ENCODE measurements at places on chromosomes 2 and 18.

DNA sequence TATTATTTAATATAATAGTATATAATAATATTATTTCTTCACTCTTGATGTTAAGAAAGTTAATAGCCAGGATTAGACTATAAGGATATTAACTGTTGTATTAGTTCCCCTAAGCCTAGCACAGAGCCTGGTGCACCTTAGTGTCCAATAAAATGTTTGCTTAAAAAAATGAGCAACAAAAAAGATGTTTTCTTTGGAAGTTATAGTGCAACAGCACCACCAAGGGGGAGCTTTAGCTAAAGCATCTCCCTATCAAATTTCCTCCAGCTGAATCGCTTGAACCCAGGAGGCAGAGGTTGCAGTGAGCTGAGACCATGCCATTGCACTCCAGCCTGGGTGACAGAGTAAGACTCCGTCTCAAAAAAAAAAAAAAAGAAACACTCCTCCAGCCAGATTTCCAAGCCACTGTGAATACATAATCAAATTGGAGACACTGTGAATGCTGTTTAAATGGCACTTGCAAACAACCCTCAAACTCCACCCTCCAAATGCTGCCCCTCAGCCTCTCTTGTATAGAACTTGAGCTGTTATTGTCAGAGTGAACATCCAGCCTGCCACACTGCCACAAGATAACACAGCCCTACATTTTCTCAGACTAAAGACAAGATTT is 221.9 kb downstream of the DYM start:
- DNase-seq: peak; percentile 12

GRCh38 chr2:19230626-19231025 is 127.8 kb downstream of the OSR1 start:
- DNase-seq: no peak

DNA sequence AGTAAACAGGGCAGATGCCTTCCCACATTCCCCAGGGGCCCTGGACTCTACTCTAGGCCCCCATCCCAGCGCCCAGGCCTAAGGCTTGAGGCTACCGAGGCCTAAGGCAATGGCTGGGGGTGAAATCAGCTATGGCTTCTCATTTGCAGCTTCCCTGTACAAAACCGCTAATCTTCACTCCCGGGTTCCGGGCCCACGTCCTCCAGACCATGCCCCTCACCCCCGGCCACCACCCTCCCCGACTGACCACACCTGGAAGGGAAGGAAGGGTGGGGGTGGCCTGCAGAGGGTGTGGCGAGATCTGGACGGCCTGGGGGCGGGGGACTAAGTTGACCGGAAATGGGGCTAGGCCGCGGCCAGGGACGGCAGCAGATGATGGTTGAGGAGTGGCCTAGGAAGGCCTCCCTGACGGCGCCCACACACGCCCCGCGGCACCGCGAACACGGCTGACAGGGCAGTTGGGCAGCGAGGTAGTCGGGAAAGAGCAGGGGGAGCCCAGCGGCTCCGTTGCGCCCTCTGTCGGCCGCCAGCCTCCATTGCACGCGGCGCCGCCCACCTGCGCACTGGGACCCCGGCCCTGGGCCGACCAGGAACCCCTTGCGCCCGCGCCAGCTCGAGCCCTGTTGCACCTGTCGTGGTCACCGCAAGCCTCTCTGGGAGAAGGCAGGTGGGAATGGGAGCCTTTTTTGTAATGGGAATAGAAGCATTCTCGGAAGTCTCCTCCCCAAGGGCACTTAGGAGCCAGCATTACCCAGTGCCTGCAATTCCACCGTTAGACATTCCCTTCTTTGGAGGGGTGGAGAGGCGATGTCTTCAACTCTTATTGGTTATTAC is 117.1 kb upstream of the STPG4 start:
- peak; percentile 9 for DNase-seq

GRCh38 chr2:12884713-12885282 is 168.1 kb downstream of the TRIB2 start:
- no peak for DNase-seq

DNA sequence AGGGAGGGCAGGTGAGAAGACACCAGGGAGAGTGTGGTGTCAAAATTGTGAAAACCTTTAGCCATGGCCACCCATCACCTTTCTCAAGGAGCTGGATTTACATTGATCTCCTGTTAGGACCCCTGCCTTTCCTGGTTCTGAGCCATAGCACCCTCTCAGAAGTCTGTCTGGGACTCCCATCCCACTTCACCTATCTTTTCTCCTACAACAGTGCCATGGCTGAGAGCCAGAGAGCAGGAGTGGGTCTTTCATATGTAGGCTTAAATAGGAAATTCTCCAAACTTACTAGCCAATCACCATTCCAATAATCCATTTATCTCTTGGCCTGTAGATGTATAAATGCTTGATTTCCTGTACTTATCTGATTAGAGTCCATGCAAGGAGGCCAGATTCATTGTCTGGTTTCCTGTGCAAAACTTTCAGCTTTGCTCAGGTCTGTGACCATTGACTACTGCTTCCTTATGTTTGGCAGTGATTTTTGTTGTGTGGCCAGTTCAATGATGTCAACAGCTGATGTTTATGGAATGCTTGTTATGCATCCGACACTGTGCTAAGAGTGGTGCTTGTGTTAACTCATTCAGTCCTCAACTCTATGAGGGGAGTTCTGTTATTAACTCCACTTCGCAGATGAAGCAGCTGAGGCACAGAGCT is 57.6 kb upstream of the IGFBP5 start:
- DNase-seq: no peak

GRCh38 chr2:14451312-14451711 is 181.2 kb upstream of the LRATD1 start:
- DNase-seq: no peak

- DNase-seq: no peak
These were observed 60.6 kb downstream of the LRP2 start for GRCh38 chr2:169301596-169302335.

DNA sequence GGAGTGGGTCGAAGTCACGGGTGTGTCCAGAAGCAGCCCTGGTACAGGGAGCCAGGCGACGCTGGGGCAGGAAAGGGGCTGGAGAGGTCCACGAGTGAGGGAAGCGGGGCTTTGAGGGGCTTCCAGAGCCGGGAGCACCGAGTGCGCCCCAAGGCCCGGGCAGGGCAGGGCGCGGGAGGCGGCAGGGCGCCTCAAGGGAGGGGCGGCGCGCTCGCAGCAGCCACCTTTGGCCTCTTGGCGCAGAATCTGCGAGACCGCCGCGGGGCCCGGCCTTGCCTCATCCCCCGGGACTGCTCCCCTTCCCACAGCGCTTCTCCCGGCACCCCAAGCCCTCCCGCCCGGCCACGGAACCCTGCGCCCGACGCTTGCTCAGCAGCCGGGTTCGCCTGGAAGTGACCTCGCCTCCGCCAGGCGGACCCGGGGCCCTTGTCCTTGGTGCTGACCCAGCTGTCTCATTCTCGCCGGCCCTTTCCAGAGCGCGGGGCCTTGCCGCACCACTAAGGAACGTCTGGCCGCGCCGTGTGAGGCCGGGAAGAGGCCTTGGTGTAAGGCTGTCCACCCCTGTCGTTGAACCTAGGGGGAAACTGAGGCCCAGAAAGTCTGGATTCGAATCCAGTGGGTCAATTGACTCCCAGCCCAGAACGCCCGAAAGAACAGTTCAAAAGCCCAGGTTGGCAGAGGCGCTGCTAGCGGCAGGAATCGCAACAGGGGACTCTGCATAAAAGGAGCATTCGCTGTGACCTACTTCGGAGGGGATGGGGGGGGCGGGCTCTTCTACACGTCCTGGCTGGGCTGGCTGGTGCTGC is 584 bp upstream of the DNER start:
- no peak for DNase-seq

DNA sequence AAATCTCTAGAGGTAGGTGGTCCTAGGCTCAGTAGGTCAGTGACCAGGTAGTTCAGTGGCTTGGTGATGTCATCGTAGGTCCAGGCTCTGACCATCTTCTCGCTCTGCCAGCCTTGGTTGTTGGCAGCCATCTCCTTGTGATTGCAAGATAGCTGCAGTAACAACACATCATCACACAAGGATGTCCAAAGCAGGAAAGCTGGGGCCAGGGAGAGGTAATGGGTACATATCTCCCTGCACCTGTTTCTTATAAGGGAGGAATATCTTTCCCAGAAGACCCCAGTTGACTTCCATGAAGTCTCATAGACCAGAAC is 60.5 kb downstream of the ANKRD44 start:
- no peak for DNase-seq

DNA sequence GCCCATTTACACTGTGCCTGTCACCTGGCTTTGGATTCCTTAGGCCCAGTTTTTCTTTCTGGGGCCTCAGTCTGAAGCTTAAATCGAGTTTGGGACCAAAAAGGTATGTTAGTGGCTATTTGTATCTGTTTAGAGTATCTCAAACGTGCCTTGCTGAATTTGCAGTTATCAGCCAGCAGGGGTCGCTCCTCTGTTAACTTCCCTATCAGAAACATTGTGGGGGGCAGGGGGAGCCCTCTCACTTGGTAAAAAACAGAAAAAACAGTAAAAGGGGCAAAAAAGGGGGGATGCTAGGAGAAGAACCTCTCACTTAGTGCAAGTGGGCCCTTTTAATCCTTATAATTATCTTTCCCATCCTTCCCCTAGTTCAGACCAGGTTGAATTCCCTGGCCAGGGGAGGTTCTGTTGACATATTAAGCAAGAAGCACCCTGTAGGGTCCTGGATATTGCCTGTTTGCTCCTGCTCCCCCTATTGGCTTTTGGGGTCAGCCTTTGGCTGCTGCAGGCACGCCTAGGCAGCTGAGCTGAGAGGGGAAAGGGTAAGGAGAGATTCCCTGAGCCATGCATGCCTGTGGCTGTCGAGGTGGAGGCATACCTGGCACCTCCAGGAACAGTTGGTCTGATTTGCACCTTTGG is 8.8 kb upstream of the IFIH1 start:
- DNase-seq: no peak

GRCh38 chr18:50313031-50313607 is 25.6 kb upstream of the CXXC1 start:
- DNase-seq: no peak

DNA sequence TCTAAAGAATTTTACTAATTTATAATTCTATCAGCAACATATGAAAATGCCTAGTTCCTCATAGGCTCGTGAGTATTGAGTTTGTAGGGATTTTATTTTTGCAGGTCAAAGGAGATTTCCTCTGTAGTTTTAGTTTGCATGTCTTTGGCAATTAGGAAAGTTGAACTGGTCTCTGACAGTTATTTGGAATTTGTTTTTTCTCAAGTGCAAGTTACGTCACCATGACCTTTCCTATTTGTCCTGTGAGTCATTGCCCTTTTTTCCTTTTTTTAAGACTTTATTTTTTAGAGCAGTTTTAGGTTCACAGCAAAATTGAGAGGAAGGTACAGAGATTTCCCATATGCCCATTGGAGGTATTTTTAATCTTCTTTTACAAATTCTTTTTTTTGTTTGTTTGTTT is 29.0 kb downstream of the RAMP1 start:
- DNase-seq: no peak

DNA sequence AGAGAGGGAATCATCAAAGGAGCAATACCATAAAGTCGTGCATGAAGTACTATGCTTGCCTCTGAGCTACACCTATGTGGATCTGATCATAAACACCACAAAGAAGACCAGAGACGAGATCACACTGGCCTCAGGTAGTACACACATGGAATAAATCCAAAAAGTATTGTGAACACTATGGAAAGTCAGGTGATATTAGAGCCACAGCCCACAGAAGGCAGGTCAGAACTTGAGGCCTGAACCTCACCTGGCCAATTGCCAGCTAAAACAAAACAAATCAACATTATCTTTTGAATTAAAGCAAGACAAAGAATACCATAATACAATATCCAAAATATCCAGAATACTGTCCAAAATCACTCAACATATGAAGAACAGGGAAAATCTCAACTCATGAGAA is 371.1 kb downstream of the NCKAP5 start:
- DNase-seq: no peak

Data from NCI-H1092 (cell line).